ENCODE measurements at places on chromosomes 7 and 10.

GRCh38 chr10:90051053-90051452 lies 349.7 kb downstream of the KIF20B start:
- DNase-seq, result no peak

DNA sequence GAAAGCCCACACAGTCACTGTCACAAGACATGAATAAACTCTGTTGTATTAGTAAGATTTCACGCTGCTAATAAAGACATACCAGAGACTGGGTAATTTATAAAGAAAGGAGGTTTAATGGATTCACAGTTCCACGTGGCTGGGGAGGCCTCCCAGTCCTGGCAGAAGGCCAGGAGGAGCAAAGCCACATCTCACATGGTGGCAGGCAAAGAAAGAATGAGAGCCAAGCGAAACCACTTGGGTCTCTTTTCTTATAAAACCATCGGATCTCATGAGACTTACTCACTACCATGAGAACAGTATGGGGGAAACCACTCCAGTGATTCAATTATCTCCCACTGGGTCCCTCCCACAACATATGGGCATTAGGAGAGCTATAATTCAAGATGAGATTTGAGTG lies 110.2 kb downstream of the ST8SIA6 start:
- no peak for DNase-seq

- no peak for DNase-seq
These were observed 1.6 kb upstream of the NKX2-3 start for GRCh38 chr10:99531026-99531695.

DNA sequence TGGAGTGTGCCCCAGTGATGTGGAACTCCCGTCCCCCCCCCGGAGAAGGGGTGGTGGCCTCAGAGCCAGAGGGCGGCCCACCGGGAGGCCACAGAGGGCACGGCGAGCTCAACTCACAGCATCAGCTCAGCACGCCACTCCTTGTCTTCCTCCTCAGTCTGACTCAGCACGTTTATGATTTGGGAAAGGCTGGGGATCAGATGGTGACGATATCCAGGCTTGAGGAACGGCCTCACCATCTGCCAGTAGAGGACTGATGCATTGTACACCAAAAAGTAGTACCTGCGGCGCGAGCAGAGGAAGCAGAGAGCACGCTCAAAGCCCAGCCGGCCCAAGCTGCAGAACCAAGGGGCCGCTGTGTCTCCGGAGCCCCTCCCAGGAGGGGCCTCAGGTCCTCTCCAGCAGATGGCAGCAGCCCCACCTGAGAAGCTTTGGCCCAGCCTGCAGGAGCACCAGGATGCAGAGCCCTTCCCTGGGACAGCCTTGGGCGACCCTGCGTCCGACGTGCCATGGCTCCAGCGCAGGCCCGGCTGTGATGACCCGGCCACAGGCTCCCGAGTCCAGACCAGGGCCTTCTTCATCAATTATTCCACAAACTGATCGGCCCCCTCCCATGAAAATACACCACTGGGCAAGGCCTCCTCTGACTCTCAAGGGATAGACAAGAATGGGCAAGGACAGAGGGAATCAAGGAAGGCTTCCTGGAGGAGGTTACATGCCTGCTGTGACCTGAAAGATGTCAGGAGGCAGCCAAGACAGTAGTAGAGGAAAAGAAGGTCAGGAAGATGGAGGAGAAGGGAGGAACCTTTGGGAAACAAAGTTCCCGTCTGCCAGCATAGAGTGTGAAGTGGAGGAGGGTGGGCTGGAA lies 3.7 kb downstream of the CFAP46 start:
- no peak for DNase-seq

DNA sequence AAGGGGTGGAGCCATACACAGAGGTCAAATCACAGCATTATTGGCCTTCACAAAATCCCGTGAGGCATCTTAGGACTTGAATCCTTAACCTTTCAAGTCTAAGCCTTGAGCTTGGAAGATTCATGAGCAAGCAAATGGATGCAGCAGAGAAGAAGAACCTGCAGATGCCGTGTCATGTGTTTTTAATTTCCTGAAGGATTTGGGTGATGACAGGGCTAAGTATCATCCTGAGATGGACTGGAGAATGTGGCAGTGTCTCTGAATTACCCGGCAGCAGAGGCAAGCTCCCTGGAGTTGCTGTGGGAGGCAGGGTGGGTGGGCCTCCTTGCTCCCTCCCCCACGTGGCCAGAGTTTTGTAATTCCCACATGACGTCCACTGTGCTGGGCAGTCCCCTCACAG lies 50.8 kb downstream of the GCC1 start:
- DNase-seq, result no peak

DNA sequence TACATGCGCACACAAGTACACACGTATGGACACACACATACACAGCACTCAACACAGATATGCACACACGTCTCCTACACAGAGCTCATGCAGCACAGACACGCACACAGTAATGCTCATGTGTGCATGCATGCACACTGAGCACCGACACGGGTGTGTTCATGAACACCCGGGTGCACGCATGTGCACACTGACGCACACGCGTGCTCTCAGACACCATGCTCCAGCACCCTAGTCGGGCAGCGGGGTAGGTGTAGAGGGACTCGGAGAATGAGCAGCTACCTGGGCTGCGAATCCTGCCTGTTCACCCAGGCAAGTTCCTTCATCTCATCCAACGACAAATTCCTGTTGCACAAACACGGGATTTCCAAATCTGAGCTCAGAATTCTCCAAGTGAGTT lies 184.7 kb downstream of the MAD1L1 start:
- no peak for DNase-seq

- DNase-seq, result no peak
These were observed 274.7 kb downstream of the NRG3 start for GRCh38 chr10:82149674-82150073.

- no peak for DNase-seq
These were observed 86.7 kb downstream of the VWDE start for GRCh38 chr7:12316925-12317324.

DNA sequence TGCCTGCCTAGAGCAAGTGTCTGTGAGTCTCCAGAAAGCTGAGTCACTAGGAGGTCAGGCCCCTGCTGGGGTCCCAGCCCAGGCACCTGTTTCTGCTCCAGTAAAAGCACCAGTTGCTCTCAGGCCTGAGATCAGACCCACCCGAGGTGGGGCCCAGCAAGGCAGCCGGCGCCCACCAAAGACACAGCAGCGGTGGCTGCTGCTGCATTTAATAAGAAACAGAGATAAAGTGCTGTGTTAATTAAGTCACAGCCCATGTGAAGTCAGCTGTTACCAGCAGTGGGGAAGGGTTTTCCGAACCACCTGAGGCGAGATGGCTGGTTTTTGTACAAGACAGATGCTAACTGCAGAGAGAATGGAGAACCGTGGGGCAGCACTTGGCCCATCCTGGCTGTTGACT lies 12.1 kb upstream of the LRRC18 start:
- no peak for DNase-seq

DNA sequence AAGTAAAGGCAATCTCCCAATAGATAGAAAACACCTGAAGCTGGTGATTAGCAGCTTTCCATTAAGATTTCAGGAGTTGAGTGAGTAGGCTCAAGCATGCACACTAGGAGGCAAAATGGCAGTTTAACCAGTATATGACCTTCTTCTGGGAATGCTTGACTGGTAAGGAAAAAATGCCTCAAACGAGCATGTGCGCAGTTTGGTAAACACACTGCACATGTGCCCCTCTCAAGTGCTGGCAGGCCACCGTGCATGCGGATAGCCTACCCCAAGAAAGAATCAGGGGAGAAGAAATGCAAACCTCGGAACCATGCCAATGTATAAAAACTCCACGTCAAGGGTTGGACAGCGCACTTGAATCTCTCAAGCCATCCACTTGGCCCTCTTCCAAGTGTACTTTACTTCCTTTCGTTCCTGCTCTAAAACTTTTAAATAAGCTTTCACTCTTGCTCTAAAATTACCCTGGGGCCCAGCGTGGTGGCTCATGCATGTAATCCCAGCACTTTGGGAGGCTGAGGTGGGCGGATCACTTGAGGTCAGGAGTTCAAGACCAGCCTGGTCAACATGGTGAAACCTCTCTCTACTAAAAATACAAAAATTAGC lies 98.8 kb upstream of the CDK1 start:
- DNase-seq, result no peak

DNA sequence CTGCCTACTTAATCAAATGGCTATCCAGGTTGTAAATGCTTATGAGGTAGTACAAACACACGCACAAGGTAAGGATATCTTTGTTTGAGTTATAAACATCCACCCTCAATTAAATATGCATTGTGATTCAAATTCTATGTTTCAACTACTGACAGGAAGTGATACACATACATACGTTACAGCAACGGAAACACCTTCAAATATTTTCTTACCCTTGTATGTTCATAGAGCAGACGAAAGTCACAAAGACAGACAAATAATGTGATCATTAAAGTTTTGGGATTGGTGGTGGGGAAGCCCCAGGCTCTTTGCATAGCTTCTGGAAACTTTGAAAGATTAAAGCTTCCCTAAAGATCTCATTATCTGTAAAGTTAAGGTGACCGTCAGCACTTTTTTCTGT lies 521.0 kb downstream of the PARD3 start:
- no peak for DNase-seq

DNA sequence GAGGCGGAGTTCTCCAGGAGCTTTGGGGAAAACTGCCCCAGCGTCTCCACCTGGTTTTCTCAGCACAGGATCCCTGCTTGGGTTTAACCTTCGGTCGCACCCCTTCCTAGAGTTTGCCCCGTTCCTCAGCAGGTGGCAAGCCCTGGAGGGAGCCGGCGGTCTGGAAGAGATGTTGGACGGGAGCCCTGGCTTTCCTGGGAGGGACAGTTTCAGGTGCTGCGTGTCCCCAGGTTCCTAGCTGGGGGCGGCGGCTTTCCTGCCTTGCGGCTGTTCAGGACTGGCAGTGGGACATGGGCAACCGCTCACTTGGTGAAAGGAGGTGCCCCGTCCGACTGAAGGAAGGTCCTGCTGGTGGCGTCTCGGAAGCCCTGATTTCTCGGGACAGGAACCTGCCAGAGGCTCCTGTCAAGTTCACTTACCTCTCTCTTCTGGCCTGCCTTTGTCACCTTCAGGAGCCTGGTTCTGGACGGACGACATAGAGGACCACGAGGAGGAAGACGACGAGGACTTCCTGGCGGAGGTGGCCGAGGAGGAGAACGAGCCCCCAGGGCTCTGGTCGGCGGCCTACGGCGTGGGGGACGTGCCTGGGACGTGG lies 14.8 kb downstream of the ZNF316 start:
- no peak for DNase-seq

GRCh38 chr7:102146122-102146521 lies 140.5 kb upstream of the SH2B2 start:
- no peak for DNase-seq

DNA sequence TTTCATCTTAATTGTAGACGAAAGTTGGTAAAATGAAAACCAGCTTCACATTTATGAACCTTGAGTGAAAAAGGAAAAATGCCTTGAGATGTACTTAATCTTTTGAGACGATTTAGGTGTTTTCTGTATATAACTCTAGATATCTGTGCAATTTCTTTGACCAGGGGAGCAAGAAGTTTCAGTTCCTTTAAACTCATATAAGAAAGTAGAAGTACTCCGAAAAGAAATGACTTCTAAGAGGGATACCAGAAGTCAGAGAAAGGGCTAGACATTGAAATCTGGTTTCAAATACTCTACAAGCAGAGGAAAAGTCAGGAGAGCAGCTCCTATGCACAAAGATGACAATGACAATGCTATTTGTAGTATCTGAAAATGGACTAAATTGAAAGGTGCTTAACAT lies 303.7 kb downstream of the BAMBI start:
- no peak for DNase-seq

- no peak for DNase-seq
These were observed 41.0 kb upstream of the CELF2 start for GRCh38 chr10:10976652-10977051.

- DNase-seq, result no peak
These were observed 52.3 kb upstream of the OPN4 start for GRCh38 chr10:86601956-86602602.

GRCh38 chr7:106064771-106065574 lies 47.1 kb downstream of the SYPL1 start:
- DNase-seq, result peak; percentile 93

DNA sequence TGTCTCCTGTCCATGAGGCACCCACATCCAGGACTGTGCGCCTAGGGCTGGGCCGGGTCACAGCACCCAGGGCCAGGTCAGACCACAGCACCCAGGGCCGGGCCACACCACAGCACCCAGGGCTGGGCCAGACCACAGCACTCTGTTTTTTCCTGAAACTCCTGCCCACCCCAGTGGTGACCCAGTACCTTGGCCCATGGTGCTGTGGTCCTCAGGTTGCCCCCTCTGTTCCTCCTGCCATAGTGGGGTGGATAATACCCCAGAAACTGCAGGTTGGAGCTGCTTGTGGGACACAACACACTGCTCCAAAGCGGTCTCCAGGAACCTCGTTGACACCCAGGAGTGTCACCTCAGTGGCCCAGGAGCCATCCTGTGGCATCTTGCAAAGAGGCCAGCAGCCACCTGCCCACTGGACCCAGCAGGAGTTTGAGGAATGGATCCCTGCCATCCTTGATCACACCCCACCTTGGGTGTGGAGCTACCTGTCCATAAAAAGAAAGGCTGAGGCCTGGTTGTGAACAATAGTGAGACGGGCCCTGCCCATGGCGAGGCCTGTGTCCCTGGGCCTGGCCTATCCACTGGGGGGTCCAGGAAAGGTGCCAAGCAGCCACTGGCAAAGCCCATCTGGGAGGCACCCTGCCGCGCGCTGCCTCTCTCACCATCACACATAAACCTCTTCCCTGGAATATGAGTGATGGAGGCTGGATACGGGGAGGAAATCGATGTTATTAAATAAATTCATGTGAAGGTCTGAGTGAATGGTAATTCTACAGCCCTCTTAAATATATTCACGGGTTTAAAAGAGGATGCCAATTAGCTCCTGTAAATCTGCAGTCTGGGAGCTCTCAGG lies 89.0 kb downstream of the NKX6-2 start:
- no peak for DNase-seq

DNA sequence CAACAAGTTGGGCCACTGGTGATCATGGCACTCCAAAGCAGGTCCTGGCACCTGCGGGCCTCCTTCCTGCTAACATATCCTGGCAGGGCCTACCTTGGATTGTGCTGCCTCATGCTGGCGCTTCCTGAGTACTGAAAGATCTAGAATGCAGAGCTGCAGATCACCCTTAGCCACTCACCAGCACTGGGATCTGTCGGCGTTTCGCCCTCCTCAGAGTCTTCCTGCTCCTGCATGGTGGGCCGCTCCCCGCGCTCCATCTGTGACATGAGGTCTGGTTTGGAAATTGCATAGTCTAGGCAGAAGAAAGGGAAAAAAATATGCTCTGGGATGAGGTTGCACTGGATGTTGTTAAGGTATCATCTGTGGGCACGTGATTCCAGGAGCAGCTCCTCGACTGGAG lies 10.0 kb downstream of the ZNF777 start:
- DNase-seq, result no peak

GRCh38 chr10:123995461-123996131 lies 97.8 kb downstream of the CHST15 start:
- DNase-seq, result peak; percentile 73

DNA sequence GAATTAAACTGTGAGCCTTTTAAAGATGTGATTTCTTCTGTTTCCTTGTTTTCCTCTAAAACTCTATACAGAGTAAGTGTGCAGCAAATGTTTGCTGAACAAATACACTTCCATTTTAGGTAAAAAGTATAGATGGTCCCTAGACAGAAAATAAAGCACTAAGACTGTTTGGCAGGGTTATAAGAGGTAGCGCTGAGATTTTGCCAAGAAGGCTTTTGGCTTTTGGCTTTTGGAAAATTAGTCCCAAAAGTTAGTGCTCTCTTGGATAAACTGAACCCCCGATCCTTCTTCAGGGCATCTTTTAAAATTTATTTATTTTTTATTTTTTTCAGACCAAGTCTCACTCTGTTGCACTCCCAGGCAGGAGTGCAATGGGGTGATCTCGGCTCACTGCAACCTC lies 175.7 kb upstream of the NRP1 start:
- DNase-seq, result no peak

GRCh38 chr10:54372179-54372578 lies 428.9 kb downstream of the PCDH15 start:
- DNase-seq, result no peak

- peak; percentile 8 for DNase-seq
These were observed 928 bp upstream of the CSTF2T start for GRCh38 chr10:51700228-51700817.
